ENCODE measurements at places on chromosomes 3 and 15.

- DNase-seq: no peak
These were observed 235.6 kb downstream of the SV2B start for GRCh38 chr15:91335702-91336101.

DNA sequence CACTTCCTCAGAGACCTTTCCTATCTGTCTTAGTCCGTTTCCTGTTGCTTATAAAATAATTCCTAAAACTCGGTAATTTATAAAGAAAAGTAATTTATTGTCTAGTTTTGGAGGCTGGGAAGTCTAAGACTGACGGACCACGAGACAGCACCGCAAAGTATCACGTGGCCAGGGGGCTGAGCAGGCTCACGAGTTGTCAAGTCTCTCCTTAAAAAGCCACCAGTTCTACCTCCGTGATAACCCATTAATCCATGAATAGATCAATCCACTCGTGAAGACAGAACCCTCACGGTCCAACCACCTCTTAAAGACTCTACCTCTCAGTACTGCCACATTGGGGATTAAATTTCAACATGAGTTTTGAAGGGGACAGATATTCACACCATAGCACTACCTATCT is 821 bp downstream of the LINS1 start:
- DNase-seq: peak; percentile 26

DNA sequence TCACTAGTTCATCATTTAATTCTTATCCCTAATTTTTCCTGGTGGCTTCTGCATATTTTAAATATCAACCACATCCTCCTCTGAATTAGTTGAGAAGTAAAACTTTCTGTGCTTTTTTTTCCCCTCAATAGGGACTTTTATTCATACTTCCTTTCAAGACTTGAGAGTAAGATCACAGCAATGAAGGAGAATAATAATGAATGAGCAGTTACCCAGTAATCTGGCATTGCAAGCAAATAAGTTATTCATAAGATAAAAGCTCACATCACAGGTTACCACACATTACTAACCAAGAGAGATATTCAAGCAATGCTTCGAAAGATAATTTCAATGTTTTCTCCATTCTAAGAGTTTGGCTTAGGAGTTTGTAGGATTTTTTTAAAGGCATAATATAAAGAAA is 50.3 kb downstream of the BTLA start:
- no peak for DNase-seq

DNA sequence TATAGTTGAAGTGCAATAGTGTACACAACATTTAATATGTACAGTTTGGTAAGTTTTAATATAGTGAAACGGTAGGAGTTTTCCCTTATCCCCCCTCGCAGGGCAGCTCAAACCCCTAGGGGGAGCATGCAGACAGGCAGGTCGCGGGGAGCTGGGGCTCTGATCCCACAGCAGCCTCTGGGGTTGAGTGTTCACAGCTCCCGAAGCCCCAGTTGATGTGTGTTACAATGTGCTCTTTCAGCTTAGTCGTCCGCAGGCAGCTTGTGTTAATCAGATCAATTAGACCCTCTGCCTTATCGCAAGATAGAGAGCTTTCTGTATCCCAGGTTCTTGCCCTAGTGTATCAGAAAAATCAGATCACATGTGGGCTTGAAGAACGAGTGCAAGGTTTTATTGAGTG is 143.1 kb upstream of the CHRNA7 start:
- no peak for DNase-seq

DNA sequence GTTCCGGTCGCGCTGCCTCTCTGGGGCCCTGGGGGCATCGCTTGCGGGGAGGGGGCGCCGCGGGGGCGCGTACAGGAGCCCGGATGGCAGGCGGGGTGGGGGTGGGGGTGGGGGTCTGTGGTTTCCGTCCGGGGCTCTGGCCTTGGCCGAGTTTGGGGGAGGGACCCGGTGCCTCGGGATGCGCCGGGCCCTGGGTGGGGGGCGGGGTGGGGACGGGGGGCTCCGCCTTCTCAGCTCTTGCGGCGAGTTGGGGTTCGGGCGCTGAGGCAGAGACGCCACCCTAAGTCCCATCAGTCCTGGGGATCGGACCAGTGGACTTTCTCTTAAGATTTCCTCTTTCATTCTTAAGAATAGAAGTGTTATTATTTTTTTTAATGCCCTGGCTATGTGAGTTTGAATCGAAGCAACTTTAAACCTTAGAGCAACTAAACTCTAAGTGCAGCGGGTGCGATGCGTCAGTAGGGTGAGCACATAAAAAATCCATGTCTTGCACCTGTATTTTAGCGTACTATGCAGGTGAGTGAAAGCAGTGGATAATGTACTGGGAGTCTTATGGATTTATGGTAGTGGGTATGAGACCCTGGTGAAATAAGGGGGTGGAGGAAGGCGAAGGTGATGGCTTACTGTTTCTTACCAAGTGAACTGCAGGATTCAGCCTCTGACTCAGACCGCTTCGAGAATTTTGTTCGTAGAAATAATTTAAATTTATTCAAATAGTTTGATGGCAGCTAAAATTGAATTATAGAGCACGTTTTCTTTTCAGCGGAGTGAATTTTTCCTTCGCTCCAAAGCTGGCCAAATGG is 762 bp downstream of the CTNNB1 start:
- no peak for DNase-seq

Data from stimulated activated CD8-positive, alpha-beta memory T cell treated with anti-CD3 and anti-CD28 coated beads, Interleukin-4, amount 100 ng/mL, for 4 hours (primary cell).